ENCODE measurements at places on chromosomes 7 and 10. TPM values are rescaled to one million over a fixed set of nuclear protein-coding genes. Genes with fewer than 3 reads are reported as not detected.

The EIF3A gene
- 140 TPM for total RNA-seq

The KCNH2 gene
- total RNA-seq, result under 0.01 TPM

The TRPV6 gene
- total RNA-seq, result under 0.01 TPM

The RPP30 gene
- 34.3 TPM for total RNA-seq

The ACHE gene
- not detected for total RNA-seq

The RBM20 gene
- 0.66 TPM for total RNA-seq

The OR2A5 gene
- total RNA-seq, result not detected

Data from aortic smooth muscle cell (primary cell).